SK-N-SH treated with all-trans-retinoic acid at 6 μM for 48 hours (cell line): ENCODE measurements at places on chromosomes 13 and 19.

- ATAC-seq, result peak; percentile 99
Measured at GRCh38 chr19:18557411-18558201, at the start of gene KXD1. TSS of gene KXD1 (plus strand) at chr19:18557870. CDS start at chr19:18562057, 4,187 bp downstream.

DNA sequence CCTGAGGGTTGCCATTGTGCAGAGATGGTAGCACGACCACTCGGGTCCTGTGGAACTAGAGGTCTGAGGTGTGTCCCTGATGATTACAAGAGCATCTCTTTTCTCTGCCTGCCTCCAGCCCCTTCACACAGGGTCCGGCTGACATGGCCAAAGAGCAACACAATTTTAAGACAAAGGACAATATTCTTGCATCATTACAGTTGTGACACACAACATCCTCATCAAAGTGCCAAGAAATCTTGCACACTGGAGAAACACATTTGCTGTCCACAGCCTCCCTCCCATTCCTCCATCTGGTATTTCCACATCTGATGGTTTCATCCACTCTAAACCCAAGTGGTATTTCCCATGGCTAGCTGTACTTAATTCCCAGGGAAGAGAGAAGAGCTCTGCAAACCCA, 12.8 kb downstream of the COL4A1 start:
- ATAC-seq, result no peak

- no peak for ATAC-seq
Measured at GRCh38 chr13:65378943-65379519, 1851.1 kb downstream of the PCDH9 start.

DNA sequence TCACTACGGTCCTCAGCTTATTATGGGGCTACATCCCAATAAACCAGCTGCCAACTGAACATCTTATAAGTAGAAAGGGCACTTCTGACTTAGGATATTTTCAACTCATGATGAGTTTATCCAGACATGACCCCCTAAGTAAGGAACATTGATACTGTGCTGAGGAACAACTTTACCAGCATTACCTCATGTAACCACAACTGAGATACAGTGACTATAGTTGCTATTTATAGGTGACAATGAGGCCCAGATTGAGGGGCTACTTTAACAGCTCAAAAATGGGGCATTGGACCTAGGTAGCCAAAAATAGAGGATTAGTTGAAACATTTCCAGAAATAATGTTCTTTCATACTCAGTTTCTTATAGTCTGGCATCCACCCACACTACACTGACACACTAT, 26.8 kb downstream of the SKA3 start:
- ATAC-seq, result peak; percentile 52

DNA sequence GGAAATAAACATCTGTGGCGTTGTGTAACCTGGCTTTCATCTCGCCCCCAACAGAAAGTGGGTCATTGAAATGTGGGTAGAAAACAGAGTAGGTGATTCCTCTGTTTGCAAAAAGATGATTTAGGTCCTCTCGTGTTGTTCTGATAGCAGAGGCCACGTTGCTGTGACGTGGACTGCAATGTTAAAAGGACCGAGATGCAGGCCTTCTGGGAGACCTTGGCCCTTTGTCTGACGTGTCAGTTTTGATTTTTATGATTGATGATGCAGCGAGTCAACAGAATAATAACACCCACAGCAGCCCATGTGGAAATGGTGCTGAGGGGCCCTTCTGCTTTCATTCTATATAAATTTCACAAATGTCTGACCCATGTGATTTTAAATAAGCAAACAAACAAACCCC, 68.9 kb downstream of the FGF9 start:
- ATAC-seq, result no peak

- ATAC-seq, result peak; percentile 2; the same call in 1 of the 3 replicates
Measured at GRCh38 chr13:30115257-30115600, 192.1 kb downstream of the KATNAL1 start.

DNA sequence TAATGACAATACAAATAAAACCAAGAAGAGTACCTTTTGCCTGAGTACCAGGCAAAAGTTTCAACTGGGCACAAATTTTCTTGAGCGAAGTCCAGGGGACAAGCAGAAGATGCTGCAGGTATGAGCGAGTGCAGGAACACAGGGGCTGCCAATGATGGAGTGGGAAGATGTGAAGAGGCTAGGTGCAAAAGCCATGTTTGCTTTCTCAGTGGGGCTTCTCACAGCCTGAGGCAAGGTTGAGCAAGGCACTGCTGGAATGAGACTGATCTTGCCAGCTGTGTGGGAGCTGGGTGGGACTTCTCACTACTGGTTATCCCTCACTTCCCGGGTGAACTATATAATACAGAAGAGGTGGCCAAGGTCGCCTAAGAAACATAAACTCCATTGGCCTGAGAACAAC, 1200.7 kb downstream of the SLITRK1 start:
- ATAC-seq, result no peak

GRCh38 chr13:85806553-85807175, 7.4 kb upstream of the SLITRK6 start:
- ATAC-seq, result peak; percentile 96

- no peak for ATAC-seq
Measured at GRCh38 chr13:39405596-39406205, 197.3 kb downstream of the LHFPL6 start.

- ATAC-seq, result peak; percentile 78
Measured at GRCh38 chr13:92196591-92197256, 798.3 kb downstream of the GPC5 start.

- no peak for ATAC-seq
Measured at GRCh38 chr19:20186174-20186573, 19.2 kb downstream of the ZNF486 start.

DNA sequence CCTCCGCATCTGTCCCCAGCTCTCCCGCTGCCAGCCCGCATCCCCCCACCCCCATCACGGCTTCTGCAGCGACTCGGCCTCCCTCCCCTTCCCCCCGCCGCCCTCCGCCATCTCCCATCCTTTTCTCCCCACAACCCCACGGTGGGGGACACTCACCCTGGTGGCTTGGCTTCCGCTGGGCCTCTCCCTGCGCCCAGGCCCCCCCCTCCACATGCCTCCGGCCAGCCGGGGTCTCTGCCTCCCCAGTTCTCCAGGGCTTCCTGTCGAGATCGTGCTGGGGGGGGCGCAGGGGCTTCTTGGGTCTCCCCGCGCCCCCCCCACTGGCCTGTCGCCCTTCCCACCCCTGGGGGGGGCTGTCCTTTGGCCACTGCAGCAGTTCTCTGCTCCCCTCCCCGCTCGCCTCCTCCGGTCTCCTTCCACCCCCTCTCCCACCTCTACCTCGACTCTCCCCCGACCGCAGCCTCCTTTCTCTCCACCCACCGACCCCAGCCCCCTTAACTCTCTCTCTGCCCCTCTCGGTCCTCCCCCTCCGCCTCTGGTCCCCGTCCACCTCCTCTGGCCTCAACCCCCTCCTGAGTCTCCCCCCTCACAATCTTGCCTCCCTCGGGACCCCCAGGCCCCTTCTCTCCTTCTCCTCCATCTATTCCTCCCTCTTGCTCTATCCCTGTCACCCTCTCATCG, 17.1 kb downstream of the LRRC4B start:
- no peak for ATAC-seq

DNA sequence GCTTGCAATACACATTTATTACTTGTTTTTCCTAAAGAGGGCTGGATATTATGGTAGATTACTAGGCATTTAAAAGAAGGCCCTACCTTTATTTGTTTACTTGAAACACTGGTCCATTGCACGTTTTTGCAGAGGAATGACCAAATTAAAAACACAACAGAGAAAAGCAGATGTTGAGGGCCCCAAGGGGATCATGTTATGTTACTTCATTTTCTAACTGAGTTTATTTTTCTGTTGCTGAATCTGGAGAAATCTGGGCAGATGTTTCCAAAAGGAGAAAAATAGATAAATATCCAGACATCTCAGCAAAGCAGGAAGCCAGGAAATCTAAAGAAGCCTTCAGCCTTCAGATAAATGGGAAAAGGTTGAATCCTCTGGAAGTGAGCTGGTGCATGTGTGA, 353.0 kb downstream of the NDFIP2 start:
- no peak for ATAC-seq

GRCh38 chr19:47323409-47323808, 8.6 kb upstream of the C5AR2 start:
- ATAC-seq, result no peak

GRCh38 chr13:86324191-86324590, 525.0 kb upstream of the SLITRK6 start:
- no peak for ATAC-seq

GRCh38 chr13:106373304-106373988, 162.0 kb downstream of the EFNB2 start:
- ATAC-seq, result peak; percentile 27; the same call in 2 of the 3 replicates

GRCh38 chr19:2969104-2969504, 8.3 kb upstream of the TLE6 start:
- peak; percentile 35 for ATAC-seq
